NCI-H446 (cell line): ENCODE measurements at places on chromosomes 6 and 20.

DNA sequence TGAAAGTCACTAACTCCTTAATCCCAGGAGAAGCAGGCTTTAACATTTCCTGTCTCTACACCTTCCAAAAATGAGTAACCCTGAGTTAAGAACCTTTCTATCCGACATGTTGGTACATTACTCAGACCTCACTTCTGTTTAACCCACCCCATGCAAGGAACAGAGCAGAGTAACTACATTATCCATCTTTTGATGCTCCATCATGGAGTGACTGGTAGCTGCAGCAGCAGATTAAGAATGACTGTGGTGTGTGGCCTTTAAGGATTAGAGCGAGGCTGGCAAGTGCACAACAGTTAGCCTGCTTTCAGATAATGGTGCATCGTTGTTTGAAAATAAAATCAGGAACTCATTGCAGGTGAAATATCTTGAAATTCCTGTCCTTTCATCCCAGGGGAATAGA, 2.0 kb downstream of the TRAF3IP2 start:
- DNase-seq = no peak

GRCh38 chr6:132902901-132903300, 88.5 kb downstream of the RPS12 start:
- no peak for DNase-seq

DNA sequence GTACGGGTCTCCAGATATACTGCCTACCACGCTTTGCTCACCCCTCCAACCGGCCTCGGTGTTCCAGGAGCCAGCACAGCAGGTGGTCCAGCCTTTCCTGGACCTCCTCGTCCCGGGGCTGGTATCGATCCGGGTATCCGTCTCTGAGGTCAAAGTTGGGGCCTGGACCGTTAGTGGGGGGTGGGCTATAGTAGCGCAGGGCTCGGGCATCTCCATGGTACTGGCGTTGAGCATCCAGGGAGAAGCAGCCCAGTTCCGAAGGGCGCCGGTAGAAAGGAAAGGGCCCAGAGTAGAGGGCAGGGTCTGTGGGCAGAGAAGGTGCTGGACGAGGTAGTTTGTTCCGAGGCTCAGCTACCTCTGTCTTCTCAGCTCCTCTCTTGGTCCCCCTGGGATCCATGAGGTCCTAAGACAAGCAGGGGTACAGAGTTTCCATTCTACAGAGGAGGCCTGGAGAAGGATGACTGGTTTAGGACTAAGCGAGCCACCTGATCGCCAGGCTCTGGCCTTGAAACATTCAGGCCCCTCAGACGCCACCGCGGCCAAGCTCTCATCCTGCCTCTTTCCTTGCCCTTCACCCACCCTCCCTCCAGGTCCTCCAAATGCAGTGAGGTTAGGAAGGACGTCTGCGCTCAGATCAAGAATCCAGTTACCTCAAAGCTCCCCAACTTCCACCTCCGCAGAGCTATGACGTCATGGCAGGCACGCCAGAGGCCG, 502 bp downstream of the DXO start:
- peak; percentile 43 for DNase-seq

DNA sequence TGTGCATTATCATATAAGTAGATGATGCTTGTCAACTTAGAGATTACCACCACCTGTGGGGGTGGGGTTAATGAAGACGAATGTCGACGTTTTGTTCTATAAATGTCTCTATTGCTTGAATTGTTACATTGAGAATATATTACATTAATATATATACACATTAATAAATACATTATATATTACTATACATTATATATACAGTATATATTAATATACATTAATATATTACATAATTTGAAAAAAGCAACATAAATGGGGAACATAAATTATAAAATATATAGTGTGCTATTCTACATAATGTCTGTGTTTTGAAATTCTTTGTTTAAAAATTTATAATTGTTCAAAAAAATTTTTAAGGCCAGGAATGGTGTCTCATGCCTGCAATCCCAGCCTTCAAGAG, 81.1 kb downstream of the ALDH8A1 start:
- DNase-seq = no peak

DNA sequence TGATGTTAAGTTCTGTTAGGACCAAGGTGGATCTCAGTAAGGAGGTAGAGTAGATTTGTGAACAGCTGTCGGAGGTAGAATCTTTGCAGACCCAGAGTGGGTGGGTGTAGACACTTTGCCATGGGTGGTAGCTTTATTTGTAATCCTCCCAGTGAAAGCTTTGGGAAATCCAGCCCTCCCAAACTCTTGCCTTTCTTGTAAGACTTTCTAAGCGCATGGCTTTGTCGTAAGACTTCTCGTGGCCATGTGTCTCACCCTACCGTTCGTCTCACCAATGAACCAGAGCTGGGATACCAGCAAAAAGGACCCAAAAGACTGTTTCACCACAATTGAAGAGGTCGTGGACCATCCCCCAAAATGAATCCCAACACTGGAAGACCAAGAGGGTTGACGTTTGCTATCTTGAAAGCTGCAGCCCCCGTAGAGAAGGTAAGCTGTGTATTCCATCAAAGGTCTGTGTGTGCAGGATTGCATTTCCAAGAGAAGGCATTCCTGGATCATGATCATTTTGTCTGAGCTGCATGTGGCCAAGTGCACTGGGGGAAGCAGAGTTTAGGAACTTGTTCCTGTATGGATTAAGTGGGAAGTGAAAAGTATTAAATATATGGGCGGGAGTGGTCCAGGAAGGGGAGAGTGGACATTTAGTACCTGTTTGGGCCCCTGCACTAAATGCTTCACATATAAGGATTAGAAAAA, 5.8 kb upstream of the TMEM14A start:
- DNase-seq = no peak

DNA sequence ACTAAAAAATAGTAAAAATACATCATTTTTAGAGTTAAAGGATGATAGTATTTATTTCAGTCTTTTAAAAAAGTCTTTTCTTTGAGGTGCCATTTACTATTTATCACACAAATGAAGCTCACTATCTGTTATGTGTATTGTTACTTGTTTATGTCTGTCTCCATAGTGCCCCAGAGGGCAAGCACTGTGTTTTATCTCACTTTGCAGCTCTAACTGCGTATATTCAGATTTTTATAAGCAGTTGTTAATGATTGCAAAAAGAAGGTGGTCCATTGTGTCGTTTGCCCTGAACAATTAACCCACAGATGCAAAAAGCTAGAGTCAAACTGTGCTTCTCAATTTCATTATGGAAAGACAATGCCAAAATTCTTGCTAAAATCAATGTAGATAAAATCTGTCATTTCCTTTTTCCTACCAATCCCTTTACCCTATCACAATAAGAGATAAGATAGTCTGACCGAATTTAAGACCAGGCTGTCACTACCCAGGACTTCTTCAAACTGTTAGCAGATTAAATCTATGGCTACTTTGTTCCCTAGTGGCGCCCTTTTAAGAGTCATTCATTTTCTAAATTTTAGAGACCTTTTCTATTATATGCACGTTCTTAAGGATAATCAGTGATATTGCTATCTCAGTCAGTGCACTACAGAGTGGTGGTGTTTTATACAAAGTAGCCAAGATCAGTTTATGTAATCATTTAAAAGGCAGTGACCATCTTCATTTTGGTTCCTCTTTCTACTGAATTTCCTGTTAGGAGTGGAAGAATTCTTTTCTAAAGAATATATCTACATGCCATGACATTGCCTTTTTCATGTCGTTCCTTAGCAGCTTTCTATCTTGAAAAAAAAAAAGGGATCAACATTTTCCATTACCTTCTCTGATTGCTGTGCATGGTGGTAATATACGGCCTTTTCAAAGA, 133.1 kb upstream of the PRDM1 start:
- no peak for DNase-seq

DNA sequence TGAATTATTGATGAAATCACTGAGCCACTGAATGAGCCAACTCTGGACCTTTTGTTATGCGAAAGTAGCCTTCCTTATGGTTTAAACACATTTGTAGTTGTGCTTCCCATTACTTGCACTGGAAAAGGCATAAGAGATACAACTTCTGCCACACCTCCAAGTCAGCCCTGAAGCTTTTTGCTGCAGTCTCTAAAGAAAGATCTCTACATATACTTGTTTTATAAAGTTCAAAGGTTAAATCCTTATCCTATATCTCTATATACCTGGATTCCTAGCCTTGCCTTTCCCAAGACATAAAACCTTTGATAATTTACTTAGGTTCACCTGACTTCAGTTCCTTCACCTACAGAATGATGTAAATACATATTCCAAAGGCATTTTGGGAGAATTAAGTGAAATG, 132.0 kb downstream of the PTPRK start:
- no peak for DNase-seq

GRCh38 chr20:1075616-1076015, 42.8 kb upstream of the PSMF1 start:
- no peak for DNase-seq

DNA sequence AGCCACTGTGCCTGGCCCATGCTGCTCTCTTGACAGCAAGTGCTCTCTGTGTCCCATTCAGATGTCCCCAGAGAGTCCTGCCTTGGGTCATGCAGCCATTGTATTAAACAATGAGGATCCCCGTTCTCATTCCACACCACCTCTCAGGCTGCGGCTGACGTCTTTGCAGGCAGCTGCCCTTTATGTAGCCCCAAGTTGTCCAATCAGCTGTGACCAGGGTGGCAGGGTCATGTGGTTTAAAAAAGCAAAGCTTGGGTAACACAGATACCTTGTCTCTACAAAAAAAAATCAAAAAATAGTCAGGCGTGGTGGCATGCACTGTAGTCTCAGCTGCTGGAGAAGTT, 13.2 kb downstream of the GCNT2 start:
- DNase-seq = no peak

GRCh38 chr6:14337152-14337551, 219.6 kb downstream of the CD83 start:
- no peak for DNase-seq

DNA sequence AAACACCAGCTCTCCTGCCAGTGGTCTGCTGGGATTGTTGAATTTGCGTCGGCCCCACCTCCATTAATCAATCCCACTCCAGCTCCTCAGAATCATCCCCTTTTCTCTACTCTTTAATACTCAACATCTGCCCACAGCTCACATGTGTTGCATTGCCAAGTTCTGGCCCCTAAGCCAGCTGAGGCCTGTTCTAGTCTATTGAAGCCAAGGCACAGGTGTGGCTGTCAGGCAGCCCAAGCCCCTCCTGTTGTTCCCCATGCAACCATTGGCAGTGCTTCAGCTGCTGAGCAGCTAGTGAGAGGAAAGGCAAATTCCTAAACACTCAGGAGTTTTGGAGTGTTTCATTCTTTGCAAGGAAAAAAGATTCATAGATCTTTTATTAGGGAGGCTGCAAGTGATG, 128.0 kb upstream of the NT5E start:
- no peak for DNase-seq

DNA sequence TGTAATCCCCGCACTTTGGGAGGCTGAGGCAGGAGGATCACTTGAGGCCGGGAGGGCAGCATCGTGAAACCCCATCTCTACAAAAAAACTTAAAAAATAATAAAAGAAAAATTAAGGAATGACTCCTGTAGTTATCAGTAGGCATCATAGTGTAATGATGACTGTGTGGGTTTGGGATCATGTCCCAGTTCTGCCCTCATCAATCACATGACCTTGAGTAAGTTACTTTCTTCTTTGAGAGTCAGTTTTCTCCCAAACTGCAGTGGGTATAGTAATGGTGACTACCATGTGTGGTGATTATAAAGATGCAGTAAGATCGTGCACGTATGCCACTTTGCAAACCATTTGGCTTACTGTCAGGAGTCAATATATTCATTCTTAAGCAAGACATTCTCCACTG, 89.2 kb downstream of the TXNDC5 start:
- no peak for DNase-seq

DNA sequence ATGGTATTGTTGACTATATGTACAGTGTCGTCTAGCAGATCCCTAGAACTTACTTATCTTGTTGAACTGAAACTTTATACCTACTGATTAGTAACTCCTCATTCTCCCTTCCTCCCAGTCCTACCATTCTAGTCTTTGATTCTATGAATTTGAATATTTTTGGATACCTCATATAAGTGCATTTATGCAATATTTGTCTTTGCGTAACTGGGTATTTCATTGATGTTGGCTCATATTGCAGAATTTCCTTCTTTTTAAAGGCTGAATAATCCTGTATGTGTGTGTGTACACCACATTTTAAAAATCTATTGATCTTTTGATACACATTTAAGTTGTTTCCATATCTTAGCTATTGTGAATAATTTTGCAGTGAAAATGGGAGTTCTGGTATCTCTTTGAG, 119.9 kb downstream of the SOX4 start:
- DNase-seq = no peak

- DNase-seq = no peak
Measured at GRCh38 chr6:137651591-137652335, 157.6 kb upstream of the OLIG3 start.

GRCh38 chr20:25238319-25239037, 9.4 kb upstream of the PYGB start:
- DNase-seq = no peak

DNA sequence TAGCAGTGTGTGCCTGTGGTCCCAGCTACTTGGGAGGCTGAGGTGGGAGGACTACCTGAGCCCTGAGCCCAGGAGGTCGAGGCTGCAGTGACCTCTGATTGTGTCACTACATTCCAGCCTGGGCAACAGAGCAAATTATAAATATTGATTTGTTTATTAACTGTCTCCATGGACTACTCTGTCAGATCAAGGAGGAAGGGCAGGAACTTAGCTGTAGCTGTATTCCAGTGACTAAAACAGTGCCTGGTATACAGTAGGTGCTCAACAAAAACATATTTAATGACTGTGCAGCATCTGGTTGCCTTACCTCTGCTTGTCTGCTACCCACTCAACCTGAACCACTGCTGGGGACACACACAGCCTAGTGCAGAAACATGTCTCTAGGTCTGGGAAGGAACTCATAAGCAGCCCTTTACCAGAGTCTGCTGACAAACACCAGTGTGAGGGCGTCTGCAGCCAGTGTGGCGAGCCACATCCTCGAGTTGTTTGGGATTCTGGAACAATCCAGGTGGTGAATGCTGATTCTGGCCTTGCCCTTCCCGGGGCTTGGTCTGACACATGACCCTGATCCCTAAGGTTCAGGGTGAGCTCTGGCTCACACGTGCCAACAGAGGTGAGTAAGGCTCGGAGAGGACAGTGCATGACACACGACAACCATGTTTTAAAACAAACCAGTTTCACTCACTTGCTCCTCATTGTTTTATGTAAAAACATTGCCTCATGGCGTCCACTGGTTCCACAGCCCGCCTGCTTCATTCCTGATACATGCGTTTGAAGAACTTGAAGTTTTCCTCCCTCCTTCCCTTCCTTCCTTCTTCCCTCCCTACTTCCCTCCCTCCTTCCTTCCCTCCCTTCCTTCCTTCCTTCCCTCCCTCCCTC, 117.9 kb upstream of the ZNF217 start:
- no peak for DNase-seq

GRCh38 chr20:32872266-32872665, 13.5 kb downstream of the EFCAB8 start:
- DNase-seq = no peak

GRCh38 chr6:165910184-165910966, 247.3 kb upstream of the PDE10A start:
- no peak for DNase-seq

- DNase-seq = no peak
Measured at GRCh38 chr6:116307001-116307400, 27.3 kb upstream of the TSPYL1 start.

GRCh38 chr6:125203395-125203794, 49.8 kb downstream of the TPD52L1 start:
- no peak for DNase-seq

- no peak for DNase-seq
Measured at GRCh38 chr20:37602634-37603033, 75.0 kb upstream of the BLCAP start.
